ENCODE measurements at places on chromosomes 7 and 10. TPM values are rescaled to one million over a fixed set of nuclear protein-coding genes. Genes with fewer than 3 reads are reported as not detected.
A peak's percentile ranks its signal among the peaks of the same experiment; 100 is the strongest.

Gene CPXM2
- 51.1 TPM for total RNA-seq

Gene SPDYE8
- total RNA-seq, result not detected

Gene ASB10
- total RNA-seq, result not detected

DNA sequence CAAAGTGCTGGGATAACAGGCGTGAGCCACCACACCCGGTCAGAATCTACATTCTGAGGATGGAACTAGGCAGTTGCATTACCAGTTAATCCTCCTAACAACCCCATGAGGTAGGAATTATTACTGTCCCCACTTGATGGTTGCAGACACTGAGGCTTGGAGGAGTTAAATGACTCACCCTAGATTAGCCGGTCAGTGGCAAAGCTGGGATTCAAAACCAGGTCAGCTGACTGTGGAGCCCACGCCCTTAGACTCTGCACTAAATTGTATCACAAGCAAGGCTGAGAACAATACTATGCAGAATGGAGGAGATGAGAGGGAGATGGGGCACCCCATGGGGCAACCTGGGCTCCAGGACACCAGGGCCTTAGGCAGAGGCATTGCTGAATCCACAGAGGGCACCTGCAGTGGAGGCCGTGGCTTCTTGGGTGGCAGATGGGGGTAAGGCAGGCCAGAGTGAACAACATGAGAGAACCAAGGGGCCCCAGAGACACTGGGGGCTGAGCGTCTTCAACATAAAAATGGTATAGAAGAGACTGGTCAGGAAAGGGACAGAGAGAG is 723.4 kb downstream of the PARD3 start:
- no peak for DNase-seq
- no peak overlapping the region for H3K4me3 ChIP-seq
- no peaks in the 10 kb centered on the region for H3K4me1 ChIP-seq
- H3K36me3 ChIP-seq, result no peaks in the 10 kb centered on the region
- H3K27ac ChIP-seq, result no peak overlapping the region

Gene LRMDA
- 2.0 TPM for total RNA-seq

- H3K36me3 ChIP-seq, result peaks cover 8% of the 10 kb centered on the region
- peak overlapping the region; percentile 85 for H3K4me3 ChIP-seq
- no peaks in the 10 kb centered on the region for H3K27me3 ChIP-seq
- DNase-seq, result peak; percentile 82
- H3K4me1 ChIP-seq, result peaks cover 42% of the 10 kb centered on the region
Observed at GRCh38 chr10:103772096-103772845, 83.1 kb downstream of the SH3PXD2A start.

Data from type B pancreatic cell (in vitro differentiated cells).